Osteocyte (in vitro differentiated cells): ENCODE measurements at places on chromosomes 4 and X.

- DNase-seq = no peak
Measured at GRCh38 chr4:33959519-33959918, 2284.8 kb downstream of the ARAP2 start.

GRCh38 chrX:54807524-54808108 is at the start of gene MAGED2:
Gene MAGED2 (plus strand): TSS chrX:54807745. CDS start chrX:54809332, 1,587 bp downstream.
- no peak for DNase-seq

- no peak for DNase-seq
Measured at GRCh38 chr4:38570647-38571276, 93.2 kb upstream of the KLF3 start.

DNA sequence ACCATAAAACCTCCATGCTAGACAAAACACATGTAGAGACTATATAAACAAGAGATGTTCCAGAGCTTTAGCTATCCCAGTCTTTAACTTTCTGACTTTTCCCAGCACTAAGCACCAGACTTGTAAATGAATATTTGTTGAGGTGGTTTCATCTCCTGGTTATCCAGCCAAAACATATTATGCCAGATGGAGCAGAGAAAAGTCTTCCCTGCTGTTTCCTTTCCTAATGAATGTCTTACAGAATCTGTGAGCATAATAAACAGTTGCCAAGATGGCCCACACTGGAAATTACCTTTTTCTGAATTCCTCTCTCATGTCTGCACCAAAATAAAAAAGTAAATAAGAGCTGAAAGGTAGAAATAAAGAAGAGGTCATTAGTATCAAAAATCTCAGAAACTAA is 159.2 kb downstream of the TECRL start:
- DNase-seq = no peak
